OCI-LY7 (cell line): ENCODE measurements at places on chromosomes 6 and 20.

DNA sequence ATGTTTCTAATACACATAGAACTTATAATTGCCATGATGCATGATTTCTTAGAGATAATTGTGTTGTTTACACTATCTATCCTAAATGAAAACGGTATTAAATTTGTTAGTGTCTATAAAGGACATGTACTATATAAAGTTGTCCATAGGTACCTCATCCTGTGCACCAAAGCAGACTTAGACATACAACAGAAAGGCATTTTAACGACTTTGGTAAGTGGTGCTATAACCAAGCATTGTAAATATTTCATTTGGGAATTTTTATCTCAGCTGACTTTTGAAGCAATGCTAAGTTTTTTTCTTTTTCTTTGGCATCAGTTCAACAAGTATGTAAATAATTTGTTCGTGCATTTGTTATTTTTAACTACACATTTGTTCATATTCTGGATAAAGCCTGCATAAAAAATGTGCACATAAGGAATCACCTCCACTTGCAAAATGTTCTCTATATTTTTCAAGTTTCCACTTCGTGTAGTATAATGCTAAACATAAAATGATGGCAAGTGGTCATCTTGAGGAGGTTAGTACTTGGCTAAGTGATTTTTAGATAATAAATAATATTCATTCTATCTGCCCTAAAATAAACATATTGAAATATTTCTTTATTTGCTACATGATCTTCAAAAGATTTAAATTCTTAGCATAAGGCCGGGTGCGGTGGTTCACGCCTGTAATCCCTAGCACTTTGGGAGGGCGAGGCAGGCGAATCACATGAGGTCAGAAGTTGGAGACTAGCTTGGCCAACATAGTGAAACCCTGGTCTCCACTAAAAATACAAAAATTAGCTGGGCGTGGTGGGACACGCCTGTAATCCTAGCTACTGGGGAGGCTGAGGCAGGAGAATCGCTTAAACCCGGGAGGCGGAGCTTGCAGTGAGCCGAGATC lies 6.3 kb upstream of the GJA1 start:
- no peak for DNase-seq

DNA sequence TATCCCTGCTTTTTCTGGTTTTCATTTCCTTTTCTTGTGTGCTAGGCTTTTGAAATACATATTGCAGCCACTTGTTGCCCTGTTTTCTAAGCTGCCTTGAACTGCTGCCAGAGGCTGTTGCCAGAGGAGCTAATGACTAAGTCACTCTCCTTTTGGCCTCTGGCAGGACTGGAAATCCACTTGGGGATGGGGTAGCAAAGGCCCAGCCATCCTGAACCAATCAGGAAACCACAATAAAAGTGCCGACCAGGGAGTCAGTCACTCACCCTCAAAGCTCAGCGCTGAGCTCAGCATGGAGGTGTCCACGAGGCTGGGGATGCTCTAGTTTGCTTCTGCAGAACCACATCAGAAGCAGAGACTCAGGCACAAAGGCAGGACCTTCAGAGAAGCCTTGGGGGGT lies 813.0 kb downstream of the DHX35 start:
- DNase-seq, result no peak

DNA sequence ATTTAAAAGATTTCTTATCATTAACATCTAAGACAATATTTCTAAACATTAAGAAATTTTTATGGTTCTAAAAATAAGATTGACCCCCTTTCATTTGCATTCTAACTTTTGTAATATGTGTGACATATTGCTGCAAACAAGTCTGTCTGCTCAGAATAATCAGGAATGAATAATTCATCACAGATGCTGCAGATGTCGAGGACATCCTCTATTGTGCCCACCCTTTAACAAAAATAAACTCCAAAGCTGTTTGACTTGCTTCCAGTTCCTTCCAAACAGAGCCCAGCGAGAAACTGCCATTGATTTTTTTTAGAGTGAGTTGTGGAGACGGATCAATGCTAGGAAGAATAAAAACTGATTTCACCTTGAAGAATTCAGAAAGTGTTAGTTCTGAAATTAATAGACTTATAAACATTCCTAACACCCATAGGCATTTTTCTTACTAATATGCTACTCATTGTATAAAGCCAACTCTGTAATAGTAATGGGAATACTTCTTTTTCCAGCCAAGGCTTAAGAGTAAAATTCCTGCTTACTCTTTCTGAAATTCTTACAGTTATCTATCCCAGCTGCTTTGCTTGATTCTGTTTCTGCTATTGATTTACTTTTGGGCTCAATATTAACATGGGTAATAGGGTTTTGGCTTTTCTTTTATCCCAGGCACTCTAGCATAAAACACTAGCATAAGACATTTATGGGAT lies 244.8 kb upstream of the FAM83B start:
- no peak for DNase-seq

- DNase-seq, result no peak
Measured at GRCh38 chr6:108005961-108006360, 48.0 kb upstream of the SEC63 start.

DNA sequence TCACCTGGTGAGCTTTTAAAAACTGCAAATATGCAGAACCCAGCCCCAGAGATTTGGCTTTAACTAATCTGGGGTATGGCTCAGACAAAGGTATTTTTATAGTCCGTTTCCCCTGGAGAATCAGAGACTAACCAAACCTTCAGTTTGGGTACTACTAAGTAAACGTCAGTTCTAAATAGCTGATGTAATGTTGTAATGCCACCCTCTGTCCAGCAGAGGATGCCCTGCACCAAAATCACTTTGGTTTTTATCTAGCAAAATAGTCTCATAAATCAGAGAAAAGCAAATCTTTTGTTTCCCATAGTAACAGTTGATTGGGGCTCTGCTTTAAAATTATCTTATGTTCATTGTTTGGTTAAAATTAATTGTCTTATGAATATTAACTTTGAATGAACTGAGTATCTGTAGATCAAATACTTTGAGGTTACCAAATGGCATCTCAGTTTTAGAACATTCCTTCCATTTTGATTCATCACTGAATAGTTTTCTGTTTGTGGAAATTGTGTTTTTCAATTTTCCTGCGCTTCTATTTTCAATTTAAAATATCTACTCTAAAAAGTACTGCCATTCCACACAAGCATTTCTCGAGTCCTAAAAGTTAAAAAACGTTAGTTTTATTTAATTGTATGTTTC lies 278.3 kb upstream of the PLCB4 start:
- DNase-seq, result peak; percentile 41

DNA sequence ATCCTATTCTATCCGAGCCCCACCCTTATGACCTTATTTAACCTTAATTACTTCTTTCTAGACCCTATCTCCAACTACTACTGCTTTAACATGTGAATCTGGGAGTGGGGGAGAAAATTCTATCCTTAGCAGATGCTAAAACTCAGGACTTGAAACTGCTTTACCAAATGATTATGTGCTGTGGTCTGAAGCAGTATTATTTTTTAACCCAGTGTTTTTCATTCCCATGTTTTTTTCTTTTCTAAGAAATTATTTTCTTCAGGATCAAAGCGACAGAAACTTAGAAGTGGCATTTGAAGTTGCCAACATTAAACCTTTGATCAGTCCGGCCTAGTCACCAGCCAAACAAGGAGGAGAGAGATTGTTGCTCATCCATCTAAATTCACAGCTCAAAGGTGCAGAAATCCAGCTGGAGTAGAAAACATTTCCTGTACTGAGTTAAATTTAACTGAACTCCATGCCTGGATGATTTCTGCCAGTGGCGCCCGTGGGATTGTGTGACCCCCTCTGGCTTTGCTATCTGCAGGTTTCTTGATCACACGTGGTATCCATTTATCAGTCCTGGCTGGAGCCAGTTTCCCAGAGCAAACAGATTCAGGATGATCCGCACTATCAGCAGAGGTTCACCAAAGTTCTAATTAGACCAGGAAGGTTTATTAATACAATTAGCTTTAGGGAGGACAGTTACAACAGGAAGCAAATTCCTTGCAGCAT lies 300.5 kb downstream of the PLCB1 start:
- DNase-seq, result no peak

GRCh38 chr6:57182017-57182432 lies 9.9 kb downstream of the BAG2 start:
- DNase-seq, result no peak

DNA sequence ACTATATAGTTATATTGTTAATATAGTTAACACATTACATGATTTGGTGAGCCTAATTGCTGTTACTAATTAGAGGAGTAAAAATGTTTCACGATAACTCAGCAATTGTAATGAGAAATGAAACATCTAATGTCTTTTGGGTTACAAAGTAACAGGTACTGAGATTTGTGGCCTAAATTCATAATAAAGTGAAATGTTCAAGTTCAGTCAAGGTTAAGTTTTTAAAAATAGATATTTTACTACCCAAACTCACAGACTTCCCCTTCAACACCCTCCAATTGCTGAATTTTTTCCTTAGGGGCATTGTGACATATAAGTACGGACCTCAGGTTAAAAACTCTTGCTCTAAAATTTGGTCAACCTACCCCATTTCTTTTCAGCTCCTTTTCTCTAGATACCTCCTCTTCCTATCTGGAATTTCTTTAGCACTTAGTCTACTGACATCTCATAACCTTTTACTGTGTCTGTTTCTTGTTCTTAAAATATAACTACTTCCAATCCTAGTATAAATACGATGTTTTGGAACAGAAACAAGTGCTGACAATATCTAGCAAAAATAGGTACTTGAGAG lies 112.3 kb upstream of the PRSS16 start:
- no peak for DNase-seq

DNA sequence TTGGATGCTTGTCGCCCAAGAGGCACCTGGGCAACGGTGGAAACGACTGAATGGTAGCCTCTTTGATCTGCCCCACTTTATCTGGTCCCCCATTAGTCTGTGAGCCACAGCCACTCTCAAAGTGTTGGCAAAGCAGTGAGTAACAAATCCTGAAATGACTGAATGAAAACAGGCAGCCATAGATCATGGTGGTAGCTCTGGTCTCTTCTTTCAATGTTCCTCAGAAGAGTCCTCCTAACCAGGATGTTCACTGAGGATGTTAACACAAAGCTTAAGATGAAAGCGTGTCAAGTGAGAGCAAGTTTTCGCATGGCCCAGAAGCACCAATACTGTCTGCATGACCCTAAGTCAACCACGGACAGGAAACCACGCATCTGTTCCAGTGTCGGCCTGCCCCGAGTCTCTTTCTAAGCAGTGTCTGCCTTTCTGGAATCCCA lies 107.3 kb downstream of the IRF4 start:
- DNase-seq, result peak; percentile 18

- no peak for DNase-seq
Measured at GRCh38 chr6:141667580-141668309, 465.0 kb upstream of the GJE1 start.

- no peak for DNase-seq
Measured at GRCh38 chr6:105184921-105185320, 5.1 kb upstream of the POPDC3 start.

GRCh38 chr20:1370548-1371110 lies 22.2 kb downstream of the FKBP1A start:
- no peak for DNase-seq

DNA sequence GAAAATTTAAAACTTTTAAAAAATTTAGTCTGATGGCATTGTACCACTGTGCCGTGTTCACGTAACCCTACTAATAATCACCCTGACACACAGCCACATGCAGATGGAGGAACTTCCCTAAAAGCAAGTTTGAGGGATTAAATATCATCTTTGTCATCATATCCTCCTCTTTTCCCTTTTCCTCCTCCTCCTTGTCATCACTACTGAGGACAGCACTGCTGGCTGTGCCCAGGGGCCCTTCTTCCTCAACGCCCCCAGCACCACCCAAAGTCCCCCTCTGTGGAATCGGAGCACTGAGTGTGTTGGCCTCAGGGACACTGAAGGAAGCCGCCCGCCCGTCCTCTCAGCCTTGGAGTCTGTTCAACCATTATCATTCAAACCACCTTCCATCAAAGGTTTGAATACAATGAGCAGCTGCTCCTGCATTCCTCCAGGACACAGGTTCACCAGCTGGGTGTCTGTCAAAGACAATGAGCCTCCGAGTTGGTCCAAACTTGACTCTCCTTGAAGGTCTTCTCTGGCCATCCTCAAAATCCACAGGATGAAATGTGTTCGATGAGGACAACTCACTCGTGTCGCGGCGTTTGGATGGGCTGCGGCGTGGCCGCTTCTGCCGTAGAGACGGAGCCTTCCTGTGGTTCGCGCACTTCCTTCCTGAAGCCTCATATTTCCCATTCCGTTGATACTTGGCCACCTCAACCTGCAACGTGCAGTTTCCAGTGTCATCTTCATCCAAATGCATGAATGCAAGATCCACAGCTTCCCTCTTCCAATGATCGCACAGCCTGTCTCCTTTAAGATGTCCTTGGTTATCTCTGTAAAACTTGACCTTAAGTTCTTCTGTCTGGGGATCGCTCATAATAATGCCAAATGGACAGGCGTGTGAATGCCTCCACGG lies 23.3 kb downstream of the NQO2 start:
- no peak for DNase-seq

- DNase-seq, result peak; percentile 70
Measured at GRCh38 chr6:31572041-31572911, at the start of gene LTA. Gene LTA (plus strand): TSS chr6:31572289. CDS start chr6:31572743, 454 bp downstream.

DNA sequence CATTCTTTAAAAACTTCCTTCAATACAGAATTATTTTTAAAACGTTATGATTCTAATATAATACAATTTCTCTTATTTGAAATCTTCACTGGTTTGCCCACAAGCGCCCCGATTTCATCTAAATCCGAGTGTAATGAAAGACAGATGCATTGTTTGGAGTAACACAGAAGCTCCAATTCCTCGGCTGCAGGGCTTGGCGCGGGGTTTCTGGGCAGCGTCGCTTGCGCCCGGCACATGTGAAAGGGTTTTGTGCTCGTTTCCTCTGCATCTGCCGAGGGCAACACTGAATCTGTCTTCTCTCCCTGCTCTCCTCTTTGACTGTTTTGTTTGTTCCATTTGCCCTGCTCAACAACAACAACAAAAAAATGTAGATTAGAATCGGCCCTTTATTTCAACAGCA lies 248.6 kb upstream of the QKI start:
- DNase-seq, result no peak

DNA sequence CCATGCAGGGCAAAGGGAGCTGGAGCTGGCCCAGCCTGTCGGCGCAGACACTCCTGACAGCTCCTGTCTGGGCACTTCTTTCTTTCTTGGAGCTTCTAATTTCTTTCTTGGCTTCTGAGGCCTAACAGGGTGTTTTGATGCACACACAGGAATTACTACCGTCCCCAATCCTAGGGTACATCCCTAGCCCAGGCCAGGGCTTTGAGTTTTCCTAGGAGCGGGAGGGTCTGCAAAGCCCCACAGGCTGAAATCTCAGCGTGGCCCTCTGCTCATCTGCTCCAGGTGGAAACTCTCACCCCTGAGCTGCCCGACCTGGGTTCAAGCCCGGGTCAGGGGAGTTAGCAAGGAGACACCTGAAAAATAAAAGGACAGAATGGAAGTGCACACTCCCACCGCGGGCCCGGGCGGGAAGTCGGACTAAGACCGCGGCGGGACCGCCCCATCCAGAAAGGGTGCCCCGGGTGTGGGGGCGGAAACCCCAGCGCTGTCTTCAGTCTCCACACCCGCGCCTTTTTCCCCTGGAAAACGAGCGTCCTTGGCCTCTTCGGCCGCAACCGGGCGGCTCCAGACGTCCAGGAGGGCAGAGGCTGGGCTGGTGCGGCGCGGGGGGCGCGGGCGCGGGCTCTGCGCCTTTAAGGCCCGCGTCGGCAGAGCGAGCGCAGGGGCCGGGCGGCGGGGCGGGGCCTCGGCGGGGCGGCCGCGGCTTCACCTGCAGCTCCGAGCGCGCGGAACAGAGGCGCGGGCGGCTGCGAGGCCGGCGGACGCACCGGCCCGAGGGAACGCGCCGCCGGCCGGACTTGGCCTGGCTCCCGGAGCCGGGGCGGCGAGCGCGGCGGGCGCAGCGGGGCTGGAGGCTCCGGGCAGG lies at the start of gene CDH4:
Gene CDH4, plus strand, starts transcription at position 733 of the 865 bp plus-strand sequence.
- no peak for DNase-seq
